Osteocyte (in vitro differentiated cells): ENCODE measurements at places on chromosomes 2 and 18. TPM values are rescaled to one million over a fixed set of nuclear protein-coding genes. Genes with fewer than 3 reads are reported as not detected.

DNA sequence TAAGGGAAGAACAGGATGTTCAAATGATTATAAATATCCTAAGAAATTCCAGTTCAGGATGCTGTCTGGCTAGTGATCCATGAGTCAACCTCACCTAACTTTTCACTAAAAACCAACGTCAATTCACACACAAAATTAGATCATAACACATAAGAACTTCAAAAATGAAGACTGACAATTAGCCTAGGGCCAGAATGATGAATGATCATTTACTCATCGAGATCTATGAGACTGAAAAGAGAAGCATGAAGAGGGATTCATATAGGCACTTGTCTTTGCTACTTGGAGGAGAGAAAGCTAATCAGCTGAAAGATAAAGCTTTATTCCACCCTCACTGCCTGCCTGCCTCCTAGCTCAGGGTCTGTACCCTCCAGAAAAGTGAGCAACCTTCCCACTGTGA lies 29.8 kb downstream of the ADD2 start:
- H3K36me3 ChIP-seq, result no peaks in the 10 kb centered on the region
- H3K4me3 ChIP-seq, result no peak overlapping the region
- no peaks in the 10 kb centered on the region for H3K4me1 ChIP-seq
- H3K27me3 ChIP-seq, result peaks cover 14% of the 10 kb centered on the region

DNA sequence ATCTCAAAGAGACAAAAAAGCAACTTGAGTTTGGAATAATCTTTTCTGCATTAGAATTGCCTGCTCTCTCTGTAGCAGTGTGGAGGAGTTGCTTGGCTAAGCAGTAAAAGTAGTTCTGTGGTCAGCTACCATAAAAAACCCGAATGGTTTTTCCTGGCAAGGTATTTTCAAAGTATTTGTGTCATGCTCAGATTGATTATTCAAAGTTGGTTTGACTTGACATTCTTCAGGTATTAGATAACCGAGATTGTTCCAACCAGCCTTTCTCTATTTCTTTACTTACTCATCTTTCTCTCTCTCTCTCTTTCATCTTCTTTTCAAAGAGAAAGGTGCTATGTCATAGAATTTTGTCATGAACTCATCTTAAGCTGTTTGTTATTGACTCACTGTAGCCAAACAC lies 404.9 kb downstream of the CPS1 start:
- H3K27me3 ChIP-seq, result peaks cover 7% of the 10 kb centered on the region
- no peak for DNase-seq
- no peaks in the 10 kb centered on the region for H3K36me3 ChIP-seq
- no peaks in the 10 kb centered on the region for H3K4me1 ChIP-seq
- no peak overlapping the region for H3K27ac ChIP-seq

Gene SERPINB5
- not detected in 2 replicates for total RNA-seq

DNA sequence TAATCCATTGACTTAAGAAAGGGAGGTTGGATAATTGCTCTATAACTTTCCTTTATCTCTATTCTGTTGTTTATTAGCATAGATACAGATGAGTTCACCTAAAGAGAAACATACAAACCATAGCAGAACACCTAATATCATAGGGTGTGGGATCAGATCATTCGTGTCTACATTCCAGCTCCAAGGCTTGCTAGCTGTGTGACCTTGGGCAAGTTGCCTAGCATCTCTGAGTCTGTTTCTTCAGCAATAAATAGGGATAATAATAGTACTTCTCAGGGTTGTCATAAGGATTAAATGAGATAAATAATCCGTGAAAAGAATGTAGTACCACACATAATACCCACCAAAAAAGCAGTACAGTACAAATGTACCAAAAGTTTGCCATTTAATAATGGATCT lies 126.2 kb downstream of the PLB1 start:
- no peak for DNase-seq
- H3K4me1 ChIP-seq, result peaks cover 27% of the 10 kb centered on the region
- H3K27ac ChIP-seq, result peak overlapping the region; percentile 90
- no peaks in the 10 kb centered on the region for H3K27me3 ChIP-seq
- H3K4me3 ChIP-seq, result no peak overlapping the region
